ENCODE measurements at places on chromosomes 12 and 14.
A peak's percentile ranks its signal among the peaks of the same experiment; 100 is the strongest.

- DNase-seq = no peak
Observed at GRCh38 chr12:26750531-26751175, 82.3 kb downstream of the ITPR2 start.

DNA sequence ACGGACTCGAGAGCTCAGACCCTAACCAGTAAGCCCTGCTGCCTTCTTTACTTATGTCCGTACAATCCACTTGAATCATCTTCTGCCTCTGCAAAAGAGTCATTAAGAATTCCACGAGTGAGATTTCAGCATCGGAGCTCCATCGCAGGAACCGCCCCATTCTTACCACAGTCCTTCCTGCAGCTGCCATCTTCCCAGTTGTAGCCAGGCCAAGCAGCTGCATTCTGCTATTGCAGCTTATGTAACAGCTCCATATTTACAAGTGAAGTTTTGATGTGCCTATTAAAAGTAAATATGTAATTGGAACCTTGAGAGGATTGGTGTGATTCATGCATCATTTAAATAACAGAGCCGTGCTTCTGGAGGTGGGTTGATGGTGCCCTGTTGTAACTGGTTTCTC, 157.4 kb downstream of the KICS2 start:
- DNase-seq = no peak

DNA sequence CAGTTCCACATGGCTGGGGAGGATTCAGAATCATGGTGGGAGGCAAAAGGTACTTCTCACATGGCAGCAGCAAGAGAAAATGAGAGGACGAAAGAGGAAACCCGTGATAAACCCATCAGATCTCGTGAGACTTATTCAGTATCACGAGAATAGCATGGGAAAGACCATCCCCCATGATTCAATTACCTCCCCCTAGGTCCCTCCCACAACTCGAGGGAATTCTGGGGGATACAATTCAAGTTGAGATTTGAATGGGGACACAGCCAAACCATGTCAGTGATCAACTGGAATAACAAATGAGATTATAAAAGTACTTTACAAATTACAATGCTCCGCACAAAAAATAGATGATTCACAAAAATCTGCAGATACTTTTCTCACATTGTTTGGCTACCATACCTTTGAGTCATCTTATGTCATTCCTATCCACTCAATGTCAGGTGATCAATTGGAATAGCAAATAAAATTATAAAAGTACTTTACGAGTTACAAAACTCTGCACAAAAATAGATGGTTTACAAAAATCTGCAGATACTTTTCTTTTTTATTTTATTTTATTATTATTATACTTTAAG, 338.9 kb downstream of the C12orf50 start:
- no peak for DNase-seq

GRCh38 chr12:113003636-113004035, 25.3 kb downstream of the OAS2 start:
- no peak for DNase-seq

DNA sequence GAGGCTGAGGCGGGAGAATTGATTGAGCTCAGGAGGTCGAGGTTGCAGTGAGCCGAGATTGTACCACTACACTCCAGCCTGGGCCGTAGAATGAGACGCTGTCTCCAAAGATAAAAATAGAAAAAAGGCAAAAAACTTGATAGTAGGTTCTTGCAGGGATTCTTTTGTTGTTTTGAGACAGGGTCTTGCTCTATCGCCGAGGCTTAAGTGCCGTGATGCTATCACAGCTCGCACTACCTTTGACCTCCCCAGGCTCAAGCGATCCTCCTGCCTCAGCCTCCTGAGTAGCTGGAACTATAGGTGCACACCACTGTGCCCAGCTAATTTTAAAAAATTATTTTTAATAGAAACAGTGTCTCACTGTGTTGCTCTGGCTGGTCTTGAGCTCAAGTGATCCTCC, 4.7 kb downstream of the GOLGA5 start:
- DNase-seq = no peak

- no peak for DNase-seq
Observed at GRCh38 chr14:94524093-94524492, 14.8 kb upstream of the SERPINA12 start.

DNA sequence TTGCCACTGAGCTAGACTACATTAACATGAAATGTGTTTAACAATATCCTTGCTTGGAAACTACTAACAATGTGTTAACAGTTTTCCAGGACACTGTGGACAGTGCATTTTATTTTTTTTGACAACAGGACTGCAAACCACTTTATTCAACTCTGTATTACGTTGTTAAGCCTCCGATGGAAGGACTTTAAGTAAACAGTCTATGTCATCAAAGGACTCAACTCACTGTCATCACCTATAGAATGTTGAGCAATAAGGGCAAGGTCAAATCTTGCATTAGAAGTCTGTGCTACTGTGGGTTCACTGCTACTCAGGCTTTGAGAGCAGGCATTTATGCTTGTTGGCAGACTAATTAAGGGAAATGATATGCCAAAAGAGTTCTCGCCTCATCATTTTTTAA, 483.7 kb downstream of the FLRT2 start:
- no peak for DNase-seq

- no peak for DNase-seq
Observed at GRCh38 chr12:108519558-108519957, 4.5 kb downstream of the FICD start.

DNA sequence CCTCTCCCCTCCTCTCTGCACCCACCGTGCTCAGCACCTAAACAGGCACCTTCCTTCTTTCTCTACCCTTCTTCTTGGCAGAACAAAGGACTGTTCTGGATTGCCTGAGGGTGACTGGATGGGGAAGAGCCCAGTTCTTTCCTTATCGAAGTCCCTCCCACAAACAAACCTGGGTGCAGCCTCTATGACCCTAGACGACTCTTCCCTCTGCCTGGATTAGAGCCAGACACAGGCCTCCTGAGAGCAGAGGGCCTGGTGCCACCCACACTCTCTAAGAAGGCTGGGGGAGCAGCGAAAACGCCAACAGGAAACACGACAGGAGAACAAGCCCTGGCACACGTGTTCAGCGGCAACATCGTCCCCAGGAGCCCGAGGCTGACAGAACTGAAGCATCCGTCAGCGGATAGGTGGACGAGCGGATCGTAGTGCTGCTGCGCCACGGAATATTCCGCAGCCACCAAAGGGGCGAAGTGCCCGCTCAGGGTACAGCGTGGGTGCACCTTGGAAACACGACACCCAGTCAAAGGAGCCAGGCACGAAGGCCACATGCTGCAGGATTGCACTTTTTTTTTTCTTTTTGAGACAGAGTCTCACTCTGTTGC, 38.0 kb downstream of the RIMBP2 start:
- DNase-seq = no peak

DNA sequence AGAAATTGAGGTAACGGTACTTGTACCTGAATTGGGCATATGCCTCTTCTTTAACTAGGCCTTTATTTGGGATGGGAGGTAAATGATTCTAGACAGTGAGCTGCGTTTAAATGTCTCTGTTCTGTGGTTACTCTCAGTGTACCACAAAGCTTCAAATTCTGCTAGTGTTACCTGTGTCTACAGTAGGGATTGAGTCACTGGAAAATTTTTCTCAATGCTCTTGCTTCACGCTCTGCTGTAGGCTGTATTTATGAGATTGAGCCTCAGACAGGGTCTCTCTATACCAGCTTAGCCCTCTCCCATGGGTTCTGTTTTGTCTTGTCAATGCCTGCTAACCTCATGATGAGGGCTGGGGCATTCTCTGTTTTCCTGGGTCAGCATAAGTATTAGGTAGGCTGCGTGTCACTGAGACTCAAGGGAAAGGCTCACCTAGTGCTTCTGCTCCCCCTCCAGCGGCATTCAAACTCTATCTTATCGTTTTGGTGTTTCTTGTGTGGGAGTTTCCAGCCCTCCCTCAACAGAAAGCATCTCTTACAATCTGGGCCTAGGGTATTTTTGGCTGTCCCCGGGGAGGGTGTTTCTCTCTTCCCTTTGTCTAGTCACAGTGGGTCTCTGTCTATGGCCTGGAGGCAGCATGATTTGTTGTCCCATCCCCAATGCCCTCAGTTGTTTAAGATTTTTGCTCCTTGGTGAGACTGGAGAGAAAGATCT, 285.8 kb downstream of the ADGRD1 start:
- DNase-seq = no peak

GRCh38 chr12:58030566-58031279, 89.4 kb downstream of the ATP23 start:
- DNase-seq = peak; percentile 97

GRCh38 chr14:93629643-93630042, 158.6 kb downstream of the PRIMA1 start:
- no peak for DNase-seq

DNA sequence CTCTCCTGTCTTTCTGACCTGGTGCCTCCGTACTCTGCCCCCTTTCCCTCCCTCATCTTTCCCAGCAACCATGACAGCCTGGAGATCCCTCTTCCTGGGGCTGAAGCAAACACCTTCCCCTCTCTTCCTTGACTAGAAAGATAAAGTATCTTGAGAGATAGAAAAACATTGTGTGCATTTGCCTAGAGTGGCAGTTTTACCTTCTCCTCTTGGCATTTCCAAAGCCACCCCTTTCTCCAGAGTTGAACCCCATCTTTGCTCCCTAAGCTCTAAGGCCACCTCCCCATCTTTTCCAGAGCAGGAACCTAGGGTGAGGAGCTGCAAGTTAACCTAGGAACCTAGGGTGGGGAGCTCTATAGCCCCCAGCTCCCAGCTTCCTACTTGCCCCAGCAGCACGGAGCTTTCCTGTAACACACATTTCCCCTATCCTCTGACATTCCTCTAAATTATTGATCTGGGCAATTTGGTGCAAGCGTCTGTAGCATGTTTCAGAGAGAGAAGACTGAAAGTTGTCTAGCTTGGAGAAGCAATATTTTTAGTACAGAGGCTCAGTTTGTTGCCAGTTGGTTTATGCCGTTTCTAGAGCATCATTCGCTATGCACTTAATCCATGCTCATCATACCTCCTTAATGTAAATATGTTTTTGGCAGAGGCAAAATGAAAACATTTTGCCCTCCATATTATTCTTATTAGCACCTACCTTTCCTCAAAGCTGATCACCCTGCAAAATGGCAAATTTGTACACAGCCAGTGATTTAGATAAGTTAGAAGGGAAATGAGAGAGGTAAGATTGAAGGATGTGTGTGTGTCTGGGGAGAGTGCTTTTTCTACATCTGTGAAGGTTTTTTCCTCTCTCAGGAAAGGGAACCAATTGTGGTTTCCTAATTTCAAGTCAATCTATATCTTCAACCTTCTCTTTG, 5.4 kb upstream of the TBX3 start:
- no peak for DNase-seq

- no peak for DNase-seq
Observed at GRCh38 chr12:81596558-81596957, 162.6 kb downstream of the PPFIA2 start.

- no peak for DNase-seq
Observed at GRCh38 chr14:59182641-59183040, 5.8 kb upstream of the DAAM1 start.

DNA sequence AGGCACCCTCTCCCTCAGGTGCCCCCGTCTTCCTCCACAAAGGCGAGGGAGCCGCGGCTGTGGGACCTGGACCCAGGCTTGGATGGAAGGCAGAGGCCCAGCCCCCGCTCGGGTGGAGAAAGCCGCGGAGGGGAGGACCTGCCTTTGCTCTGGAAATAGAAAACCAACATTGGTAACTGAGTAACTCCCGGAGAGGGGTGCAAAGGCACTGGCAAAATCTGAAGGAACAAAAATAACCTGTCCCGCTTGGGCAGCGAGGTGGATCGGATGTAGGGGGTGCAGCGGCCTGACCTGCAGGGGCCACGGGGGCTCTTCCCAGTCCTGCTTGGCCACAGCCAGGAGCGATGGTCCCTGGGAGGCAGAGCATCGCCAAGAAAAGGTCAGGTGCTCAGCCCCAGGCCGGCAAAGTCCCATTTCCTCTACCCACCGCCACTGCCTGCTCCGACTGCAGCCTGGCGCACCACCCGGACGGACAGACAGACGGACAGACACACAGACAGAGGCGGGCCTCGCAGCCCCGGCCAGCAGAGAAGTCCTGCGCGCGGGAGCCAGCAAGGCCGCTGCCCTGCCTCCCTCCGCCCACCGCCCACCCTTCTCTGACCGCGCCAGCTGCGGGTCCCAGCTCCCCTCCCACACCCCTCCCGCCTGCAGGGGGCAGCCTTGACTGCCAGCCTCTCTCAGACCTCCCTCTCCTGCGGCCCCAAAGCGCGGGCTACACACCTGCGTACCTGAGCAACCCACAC, 21.4 kb upstream of the TMEM106C start:
- DNase-seq = no peak

- no peak for DNase-seq
Observed at GRCh38 chr12:49895773-49896172, 7.9 kb downstream of the FAIM2 start.

DNA sequence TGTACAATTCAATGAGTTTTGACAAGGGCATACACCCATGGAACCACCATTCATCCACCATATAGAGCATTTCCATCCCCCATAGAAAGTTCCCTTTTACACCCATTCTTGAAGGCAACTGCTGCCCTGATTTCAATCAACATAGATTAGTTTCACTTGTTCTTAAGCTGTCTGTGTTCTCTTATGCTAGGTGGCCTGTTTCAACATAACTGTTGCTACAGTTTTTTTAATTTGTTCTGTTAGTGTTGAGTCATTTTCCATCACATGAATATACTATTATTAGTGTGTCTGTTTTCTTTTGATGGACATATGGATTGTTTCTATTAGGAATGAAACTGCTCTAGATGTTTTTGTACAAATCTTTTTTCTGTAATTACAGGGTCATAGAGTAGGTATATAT, 123.4 kb downstream of the PTPRQ start:
- DNase-seq = peak; percentile 61

DNA sequence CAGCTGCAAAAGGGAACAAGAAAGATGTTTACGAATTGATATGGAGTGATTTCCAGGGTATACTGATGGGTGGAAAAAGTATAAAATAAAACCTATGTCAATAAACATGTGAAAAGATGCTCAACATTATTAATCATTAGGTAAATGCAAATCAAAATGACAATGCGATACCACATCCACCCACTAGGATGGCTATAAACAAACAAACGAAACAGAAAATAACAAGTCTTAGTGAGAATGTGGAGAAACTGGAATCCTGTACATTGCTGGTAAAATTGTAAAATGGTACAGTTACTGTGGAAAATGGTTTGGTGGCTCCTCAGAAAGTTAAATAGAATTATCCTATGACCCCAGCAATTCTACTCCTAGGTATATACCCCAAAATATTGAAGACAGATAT, 9.5 kb upstream of the BEST3 start:
- no peak for DNase-seq

DNA sequence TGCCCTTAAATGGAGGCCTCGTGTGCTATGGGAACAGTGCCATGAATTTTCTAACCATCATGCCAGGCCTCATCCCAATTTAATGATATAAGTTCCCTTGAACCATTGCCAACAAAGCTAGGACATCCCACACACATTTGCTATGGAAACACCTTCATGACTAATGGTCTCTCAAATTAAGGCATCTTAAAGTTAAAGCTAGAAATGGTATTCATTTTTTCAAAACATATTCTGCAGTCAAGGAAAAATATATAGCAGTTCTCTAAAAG, 117.3 kb downstream of the BTG1 start:
- DNase-seq = peak; percentile 73

- no peak for DNase-seq
Observed at GRCh38 chr14:21346532-21347135, 37.2 kb downstream of the SUPT16H start.

GRCh38 chr12:130520784-130521183, 183.1 kb downstream of the PIWIL1 start:
- no peak for DNase-seq
